Activated T-helper 9 cell treated with anti-CD3 and anti-CD28 coated beads, Interleukin-2, amount 50 U/mL, for 16 hours (primary cell): ENCODE measurements at places on chromosomes 1 and 21.

DNA sequence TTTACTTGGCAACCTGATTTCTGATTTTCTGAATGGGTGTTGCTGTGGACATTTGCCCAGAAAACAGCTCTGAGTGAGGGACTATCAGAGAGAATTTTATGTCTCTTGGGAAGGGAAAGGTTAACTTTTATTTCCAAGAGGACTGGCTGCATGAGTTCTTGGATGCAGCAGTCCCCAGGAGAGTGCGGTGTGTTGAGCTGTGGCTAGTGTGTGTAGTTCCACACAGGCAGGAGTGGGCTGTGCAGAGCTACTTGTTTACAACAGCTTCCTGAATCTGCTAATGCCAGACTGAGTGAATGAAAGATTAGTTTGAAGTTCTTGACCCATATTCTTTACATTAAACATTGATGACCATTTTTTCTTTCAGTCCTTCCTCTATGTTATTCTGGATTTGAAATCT lies 41.0 kb upstream of the APOBEC4 start:
- no peak for DNase-seq

DNA sequence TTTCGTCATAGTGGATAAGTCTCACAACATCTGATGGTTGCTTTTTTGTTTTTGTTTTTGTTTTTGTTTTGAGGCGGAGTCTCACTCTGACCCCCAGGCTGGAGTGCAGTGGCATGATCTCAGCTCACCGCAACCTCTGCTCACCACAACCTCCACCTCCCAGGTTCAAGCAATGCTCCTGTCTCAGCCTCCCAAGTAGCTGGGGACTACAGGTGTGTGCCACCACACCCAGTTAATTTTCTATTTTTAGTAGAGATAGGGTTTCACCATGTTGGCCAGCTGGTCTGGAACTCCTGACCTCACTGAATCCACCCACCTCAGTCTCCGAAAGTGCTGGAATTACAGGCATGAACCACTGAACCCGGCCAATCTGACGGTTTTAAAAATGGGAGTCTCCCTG lies 109.2 kb downstream of the RERE start:
- no peak for DNase-seq

- no peak for DNase-seq
Observed at GRCh38 chr21:31489014-31489413, 145.0 kb upstream of the TIAM1 start.

DNA sequence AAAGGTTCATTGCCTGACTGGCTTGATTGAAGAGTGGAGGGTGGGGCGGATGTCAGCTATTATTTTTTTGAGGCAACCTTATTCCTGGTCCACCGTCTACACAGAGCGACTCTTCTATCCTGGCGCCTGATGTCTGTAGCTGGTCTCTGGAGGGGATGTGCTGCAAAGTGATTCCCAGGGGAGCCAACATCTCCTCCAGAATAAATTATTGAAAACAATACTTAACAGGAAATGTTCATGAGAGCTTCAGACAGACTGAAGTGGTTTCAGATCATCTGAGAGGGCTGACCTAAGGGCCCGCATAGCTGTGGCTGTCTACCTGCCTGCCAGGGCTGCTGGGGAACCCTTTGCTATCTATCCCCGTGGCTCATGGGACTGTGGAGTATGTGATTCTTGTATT lies 66.7 kb downstream of the TEX35 start:
- no peak for DNase-seq

GRCh38 chr1:25945761-25946160 lies 39.5 kb upstream of the STMN1 start:
- DNase-seq = no peak

DNA sequence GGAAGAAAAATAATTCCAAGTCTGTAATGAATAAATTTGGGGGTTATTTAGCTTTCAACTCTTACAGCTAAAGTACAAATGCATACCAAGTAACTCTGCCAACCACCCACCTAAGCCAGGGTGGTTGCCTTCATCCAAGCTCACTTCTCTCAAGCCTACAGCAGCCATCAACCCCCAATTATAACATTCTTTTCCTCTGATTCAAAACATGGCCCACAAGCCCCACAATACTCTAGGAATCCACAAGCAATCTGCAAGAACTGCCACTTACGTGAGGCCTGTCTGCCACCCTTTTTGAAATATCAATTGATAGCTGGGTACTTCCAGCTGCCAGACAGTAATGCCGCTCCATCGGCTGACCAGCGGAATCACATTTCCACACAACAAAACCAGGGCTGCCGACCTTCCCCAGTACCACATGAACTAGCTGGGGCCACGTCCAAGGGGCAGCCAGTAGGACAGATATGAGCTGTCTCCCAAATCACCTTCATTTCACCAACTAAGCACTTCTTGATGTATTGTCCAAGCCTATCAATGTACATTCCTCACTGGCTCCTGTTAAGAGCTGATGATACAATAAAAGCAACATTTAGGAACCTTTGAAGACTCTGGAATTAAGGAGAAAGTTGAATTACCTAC lies 3.2 kb downstream of the LBR start:
- no peak for DNase-seq

GRCh38 chr1:207034998-207035397 lies 2.4 kb upstream of the C1orf116 start:
- no peak for DNase-seq

GRCh38 chr1:94953746-94954145 lies 26.8 kb upstream of the CNN3 start:
- no peak for DNase-seq

GRCh38 chr1:67575861-67576260 lies 109.1 kb upstream of the GADD45A start:
- no peak for DNase-seq

DNA sequence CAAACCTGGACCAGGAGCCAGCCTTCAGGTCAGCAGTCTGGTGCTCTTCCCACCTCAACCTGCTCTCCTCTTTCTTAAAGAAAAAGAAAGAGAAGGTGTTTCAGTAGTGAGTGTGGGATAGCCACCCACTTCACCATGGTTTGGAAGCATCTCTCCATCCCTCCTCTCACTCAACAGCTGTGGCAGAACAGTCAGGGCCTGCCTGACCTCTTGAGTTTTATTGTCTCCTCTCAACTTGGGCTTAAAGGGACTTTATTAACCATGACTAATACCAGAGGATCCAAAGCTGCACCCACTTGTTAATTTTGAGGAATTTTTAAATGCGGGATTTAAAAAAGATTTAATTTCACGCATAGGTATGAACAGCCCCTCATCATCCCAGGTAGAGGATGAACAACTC lies 570 bp upstream of the VASH2 start:
- DNase-seq = no peak

GRCh38 chr1:208248307-208248801 lies 4.2 kb upstream of the PLXNA2 start:
- no peak for DNase-seq

- no peak for DNase-seq
Observed at GRCh38 chr1:31961536-31961935, 23.4 kb upstream of the PTP4A2 start.

DNA sequence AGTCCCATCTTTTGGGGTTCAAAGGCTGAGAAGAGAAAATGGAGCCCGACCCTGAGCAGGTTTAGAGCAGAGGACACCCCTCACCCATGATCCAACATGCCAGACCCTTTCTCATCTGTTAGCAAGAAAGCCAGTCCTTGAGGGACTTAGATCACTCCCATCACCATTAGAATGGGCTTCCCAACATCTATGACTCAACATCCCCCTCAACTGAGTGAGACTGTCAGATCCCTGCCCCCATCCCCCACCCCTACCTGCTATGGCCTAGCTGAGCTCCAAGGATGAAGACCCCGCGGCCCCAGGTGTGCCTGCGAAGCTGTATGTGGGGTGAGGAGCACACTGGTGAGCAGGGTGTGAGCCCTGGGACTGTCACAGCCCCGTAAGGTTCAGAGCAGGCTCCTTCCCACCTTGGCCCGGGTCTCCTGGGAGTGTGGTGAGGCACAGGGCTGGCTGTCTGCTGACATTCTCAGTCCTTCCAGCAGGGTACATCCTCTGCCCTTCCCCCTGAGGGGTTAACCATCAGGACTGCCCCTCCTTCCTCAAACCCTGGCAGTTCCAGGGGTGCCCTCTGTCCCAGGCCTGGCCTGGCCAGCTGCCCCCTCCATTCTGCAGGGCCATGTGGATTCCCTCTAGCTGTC lies 21.4 kb upstream of the BLACAT1 start:
- no peak for DNase-seq
